NCI-H226 (cell line): ENCODE measurements at places on chromosomes 12 and 14.

- DNase-seq, result no peak
Observed at GRCh38 chr14:75542588-75543091, 20.4 kb downstream of the BATF start.

DNA sequence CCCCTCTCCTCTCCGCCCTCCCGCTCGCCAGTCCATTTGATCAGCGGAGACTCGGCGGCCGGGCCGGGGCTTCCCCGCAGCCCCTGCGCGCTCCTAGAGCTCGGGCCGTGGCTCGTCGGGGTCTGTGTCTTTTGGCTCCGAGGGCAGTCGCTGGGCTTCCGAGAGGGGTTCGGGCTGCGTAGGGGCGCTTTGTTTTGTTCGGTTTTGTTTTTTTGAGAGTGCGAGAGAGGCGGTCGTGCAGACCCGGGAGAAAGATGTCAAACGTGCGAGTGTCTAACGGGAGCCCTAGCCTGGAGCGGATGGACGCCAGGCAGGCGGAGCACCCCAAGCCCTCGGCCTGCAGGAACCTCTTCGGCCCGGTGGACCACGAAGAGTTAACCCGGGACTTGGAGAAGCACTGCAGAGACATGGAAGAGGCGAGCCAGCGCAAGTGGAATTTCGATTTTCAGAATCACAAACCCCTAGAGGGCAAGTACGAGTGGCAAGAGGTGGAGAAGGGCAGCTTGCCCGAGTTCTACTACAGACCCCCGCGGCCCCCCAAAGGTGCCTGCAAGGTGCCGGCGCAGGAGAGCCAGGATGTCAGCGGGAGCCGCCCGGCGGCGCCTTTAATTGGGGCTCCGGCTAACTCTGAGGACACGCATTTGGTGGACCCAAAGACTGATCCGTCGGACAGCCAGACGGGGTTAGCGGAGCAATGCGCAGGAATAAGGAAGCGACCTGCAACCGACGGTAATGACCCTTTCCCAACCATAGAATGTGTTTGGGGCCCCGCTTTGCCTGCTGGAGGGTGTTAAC is 615 bp downstream of the CDKN1B start:
- no peak for DNase-seq

DNA sequence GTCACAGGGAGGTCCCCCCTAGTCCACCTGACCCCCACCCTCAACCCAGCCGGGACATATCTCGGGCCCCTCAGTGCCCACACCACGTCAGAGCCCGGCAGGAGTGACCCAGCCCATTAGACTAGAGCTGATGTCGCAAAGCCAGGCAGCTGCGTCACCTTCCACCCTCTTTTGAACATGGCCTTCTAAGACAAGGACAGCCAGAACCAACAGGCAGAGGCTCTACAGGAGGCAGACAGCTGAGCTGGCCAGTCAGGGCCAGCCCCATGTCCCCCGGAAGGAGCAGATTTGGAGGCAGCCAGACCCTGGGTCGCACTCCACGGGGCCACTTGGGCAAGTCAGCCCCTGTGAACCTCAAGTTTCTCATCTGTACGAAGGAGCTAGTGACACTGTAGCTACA is 44.1 kb downstream of the SCARB1 start:
- DNase-seq, result no peak

- DNase-seq, result peak; percentile 62
Observed at GRCh38 chr12:49055978-49056754, 4.4 kb downstream of the KMT2D start.

GRCh38 chr12:7101047-7101693 is 7.8 kb downstream of the C1RL start:
- DNase-seq, result no peak

DNA sequence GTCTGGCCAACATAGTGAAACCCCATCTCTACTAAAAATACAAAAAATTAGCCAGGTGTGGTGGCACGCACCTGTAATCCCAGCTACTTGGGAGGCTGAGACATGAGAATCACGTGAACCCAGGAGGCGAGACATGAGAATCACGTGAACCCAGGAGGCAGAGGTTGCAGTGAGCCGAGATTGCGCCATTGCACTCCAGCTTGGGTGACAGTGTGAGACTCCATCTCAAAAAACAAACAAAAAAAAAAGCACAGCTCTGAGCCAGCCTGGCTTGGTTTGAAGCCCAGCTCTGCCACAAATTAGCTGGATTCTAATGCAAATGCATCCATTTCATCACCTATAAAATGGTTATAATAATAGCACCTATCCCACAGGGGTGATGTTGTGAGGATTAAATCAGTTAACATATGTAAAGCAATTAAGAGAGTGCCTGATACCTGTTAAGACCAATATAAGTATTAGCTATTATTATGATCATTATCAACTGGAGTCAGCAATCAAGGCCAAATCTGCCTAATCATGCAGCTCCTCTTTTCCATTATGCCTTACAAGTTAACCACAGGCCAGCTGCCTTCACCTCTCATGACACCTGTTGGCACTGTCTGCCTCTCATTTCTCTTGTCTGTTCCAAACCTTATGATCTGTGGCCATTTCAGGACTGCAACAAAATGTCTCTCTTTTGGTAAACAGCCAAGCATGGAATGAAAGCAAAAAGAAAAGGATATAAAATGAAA is 2.1 kb downstream of the GNPTAB start:
- DNase-seq, result no peak

DNA sequence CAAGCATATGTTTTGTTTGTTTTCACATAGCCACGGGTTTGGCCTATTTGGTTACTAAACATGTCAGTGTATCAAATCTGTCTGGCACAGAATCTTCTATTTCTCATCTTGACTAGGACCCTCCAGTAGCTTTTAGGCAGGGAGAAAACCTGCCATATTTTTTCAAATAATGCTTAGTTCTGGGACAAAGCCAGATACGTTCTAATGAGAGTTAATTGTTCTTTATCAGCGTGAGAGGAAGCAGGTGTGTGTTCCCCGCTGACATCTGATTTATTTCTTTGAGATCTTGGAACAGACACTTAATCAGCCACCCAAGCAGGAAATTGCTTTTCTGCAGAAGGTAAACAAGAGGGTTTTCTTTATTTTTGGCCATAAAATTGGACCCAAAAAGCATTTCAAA is 54.8 kb downstream of the GOLGA5 start:
- no peak for DNase-seq

DNA sequence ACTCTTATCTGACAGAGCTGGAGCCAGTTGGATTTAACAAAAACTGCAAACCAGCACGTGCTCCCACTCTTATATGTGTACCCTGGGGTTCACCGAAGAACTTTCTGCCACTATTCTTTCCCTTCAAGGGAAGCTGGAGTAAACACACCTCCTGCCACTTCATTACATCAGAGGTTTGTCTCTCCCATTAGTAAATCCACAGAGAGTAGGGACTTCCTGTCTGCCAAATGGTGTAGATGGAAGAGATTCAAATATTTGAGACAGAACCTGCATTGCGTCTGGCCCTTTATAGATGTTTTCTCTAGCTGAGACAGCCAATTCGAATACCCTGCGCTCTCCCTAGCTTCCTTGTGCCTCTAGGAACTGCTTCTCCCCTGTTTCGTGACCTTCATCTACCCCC is 29.1 kb upstream of the AEBP2 start:
- no peak for DNase-seq

DNA sequence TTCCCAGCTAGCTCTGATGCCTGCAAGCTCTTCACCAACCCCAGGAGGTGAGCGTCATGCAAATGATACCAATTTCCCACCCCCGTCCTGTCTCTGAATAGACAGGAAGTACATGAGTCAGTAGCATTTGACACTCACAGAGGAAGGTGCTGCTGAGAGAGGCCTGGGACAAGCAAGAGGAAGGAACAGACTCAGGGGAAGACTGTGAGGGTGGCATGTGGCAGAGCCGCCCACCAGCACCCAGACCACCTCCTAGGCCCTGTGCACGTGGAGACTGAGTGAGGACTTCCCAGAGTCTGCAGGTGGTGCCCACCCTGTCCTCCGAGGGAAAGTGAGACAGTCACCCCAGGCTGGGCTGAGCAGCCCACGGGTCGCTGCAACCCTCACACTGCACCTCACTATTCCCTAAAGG is 199.5 kb upstream of the SFSWAP start:
- no peak for DNase-seq

DNA sequence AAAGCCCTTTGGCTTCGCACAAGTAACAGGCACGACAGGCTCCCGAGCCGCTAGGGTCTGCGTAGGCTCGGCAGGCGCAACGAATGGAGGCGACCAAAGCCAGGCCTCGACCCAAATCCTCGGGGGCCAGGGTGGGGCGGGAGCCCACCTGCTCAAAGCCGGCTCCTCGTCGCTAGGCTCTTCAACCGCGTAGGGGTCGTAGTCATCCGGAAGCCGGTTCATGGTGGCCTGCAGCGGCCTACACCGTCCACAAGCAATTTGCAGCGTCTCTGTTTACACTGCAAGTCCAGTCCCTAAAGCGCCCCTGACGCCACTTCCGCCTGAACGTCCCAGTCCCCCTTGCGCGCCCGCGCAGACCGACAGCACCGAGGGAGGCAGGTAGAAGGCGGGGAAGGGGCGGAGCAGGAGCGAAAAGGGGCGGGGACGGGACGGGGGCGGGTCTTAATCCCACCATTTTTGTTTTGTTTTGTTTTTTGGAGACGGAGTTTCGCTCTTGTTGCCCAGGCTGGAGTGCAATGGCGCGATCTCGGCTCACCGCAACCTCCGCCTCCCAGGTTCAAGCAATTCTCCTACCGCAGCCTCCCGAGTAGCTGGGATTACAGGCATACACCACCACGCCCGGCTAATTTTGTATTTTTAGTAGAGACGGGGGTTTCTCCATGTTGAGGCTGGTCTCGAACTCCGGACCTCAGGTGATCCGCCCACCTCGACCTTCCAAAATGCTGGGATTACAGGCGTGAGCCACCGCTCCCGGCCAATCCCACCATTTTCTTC is at the start of gene EAPP:
Gene EAPP, minus strand, starts transcription at position 295 of the 774 bp plus-strand sequence. Its CDS starts 73 bp downstream, at position 222.
- DNase-seq, result peak; percentile 90
